ENCODE measurements at places on chromosomes 5 and 9. TPM values are rescaled to one million over a fixed set of nuclear protein-coding genes. Genes with fewer than 3 reads are reported as not detected.

Gene UBAC1
- total RNA-seq: 32.1 TPM

Gene WWC1
- not detected for total RNA-seq

Gene FOXD1
- total RNA-seq: 0.54 TPM

Gene ADAMTS13
- 0.34 TPM for total RNA-seq

DNA sequence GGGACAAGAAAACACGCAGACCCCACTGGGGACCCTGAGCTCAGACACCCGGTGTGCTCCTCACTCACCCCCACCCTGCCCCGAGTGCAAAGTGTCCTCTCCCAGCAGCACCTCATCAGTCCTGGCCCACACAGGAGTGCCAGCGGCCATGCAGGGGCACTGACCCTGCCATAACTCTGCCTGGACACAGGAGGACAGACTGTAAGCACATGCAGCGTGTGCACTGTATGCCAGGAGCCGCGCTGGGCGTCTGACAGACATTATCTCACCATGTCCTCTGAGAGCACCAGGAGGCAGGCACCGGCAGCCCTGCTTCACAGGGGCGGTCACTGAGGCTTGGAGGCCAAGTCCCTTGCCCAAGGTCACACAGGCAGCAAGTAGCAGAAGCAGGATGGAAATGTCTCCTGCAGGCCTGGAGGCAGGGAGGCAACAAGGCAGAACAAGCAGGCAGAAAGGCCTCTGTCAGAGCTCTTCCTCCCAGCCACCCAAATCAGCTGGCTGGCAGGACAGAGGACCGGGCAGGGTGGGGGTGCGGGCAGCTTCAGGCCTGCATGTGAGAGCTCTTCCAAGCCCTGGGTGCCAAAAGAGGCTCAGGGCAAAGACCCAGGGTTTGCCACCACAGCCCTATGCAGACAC lies 8.4 kb downstream of the EEIG1 start:
- DNase-seq: no peak
- no peak overlapping the region for H3K4me3 ChIP-seq
- H3K27me3 ChIP-seq: no peaks in the 10 kb centered on the region

GRCh38 chr5:93141969-93142368 lies 439.1 kb downstream of the NR2F1-AS1 start:
- H3K4me1 ChIP-seq: no peaks in the 10 kb centered on the region
- no peaks in the 10 kb centered on the region for H3K27me3 ChIP-seq
- no peak overlapping the region for H3K4me3 ChIP-seq
- no peak for DNase-seq
- no peak overlapping the region for H3K27ac ChIP-seq

Gene FBXW5
- total RNA-seq: 103 TPM

DNA sequence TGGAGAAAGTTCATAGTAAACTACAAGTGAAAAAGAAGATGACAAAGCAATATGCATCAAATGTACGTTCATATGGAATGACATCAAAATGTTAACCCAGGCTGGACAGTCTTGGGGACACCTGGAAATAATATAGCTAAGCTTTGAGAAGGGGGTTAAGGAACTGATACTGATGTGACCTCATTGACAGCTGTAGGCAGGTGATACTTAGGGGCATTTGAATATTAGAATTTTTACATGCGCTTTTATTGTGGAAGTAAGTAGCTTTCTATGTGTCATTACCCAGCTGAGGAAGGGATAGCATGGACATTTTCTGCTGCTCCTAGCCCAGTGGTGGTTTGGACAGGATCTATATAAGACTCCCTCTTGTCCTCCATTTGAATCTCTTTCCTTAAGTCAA lies 299.7 kb downstream of the CWC27 start:
- H3K27ac ChIP-seq: no peak overlapping the region
- H3K4me1 ChIP-seq: peaks cover 8% of the 10 kb centered on the region
- no peaks in the 10 kb centered on the region for H3K36me3 ChIP-seq
- H3K27me3 ChIP-seq: no peaks in the 10 kb centered on the region

Gene ADAMTS6
- total RNA-seq: 2.6 TPM

GRCh38 chr9:77783518-77783917 lies 135.4 kb upstream of the GNA14 start:
- no peaks in the 10 kb centered on the region for H3K36me3 ChIP-seq
- H3K27me3 ChIP-seq: no peaks in the 10 kb centered on the region
- H3K27ac ChIP-seq: no peak overlapping the region
- H3K4me3 ChIP-seq: no peak overlapping the region
- DNase-seq: no peak

DNA sequence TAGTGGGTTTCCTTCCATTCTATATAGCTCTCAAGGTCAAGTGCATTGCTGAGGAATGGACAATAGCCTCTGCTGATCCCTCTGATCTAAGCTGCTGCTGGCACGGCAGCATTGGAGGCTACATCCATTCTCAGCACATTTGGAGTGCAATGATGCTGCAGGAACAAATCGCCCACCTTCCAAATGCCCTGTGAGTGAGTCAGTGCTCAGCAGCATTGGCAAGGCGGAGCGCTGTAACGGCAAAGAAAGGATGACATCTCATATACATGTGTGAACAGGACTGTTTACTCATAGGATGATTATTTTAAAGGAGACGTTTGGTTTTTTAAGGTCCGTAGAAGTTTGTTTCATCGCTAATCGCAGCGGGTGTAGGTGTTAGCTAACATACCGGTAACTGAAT lies 408.7 kb downstream of the ARHGEF28 start:
- no peaks in the 10 kb centered on the region for H3K36me3 ChIP-seq
- H3K4me1 ChIP-seq: no peaks in the 10 kb centered on the region
- no peaks in the 10 kb centered on the region for H3K27me3 ChIP-seq

- DNase-seq: no peak
- peaks cover 17% of the 10 kb centered on the region for H3K4me1 ChIP-seq
- H3K27ac ChIP-seq: no peak overlapping the region
- no peak overlapping the region for H3K4me3 ChIP-seq
These were observed 8.6 kb downstream of the ADAM19 start for GRCh38 chr5:157566902-157567489.

- H3K4me3 ChIP-seq: no peak overlapping the region
- H3K27ac ChIP-seq: no peak overlapping the region
- H3K36me3 ChIP-seq: no peaks in the 10 kb centered on the region
- H3K27me3 ChIP-seq: no peaks in the 10 kb centered on the region
These were observed 108.4 kb downstream of the KCNIP1 start for GRCh38 chr5:170612256-170612678.

DNA sequence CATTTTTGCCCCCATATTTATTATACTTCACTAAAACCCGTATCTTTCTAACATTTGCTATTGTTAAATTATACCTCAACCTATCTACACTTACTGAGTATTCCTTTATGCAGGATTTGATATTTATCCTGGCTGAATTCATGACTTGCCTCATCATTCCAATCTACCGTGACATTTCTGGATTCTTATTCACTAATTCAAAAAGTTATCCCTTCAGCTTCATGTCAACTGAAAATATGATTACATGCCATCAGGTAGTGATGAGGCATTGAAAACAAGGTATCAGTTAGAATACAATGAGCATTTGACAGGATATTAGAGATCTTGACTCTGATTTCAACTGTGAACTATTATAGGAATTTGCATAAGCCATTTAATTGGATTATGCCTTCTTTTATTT lies 2171.9 kb upstream of the WWC1 start:
- H3K4me1 ChIP-seq: no peaks in the 10 kb centered on the region
- H3K27ac ChIP-seq: no peak overlapping the region
- no peaks in the 10 kb centered on the region for H3K27me3 ChIP-seq
- H3K36me3 ChIP-seq: no peaks in the 10 kb centered on the region
- DNase-seq: no peak

DNA sequence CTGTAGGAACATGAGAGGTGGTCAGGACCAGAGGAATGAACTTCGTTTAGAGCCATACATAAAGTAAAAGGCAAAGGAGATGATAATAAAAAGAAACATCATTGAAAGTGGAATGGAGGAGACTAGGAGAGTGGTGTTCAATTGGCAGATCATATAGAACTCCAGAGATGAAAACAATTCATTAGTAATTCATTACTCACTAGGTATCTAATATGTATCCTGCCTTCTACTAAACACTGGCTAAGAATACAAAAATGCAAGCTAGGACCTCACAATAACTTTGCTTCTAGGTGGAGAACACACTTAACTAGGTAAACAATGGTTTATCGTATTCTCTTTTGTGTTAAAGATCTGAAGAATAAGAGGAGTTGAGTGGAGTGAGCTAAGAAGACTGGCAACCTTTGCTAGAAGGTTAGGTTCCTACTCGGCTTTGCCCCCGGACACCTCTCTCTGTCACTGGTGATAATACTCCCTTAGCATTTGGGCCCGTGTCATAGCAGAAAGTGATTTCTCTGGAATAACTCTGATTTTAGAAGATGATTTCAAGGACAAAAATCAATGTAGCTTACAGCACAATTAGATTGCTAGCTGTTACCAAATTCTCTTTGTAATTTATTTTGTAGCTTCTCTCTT lies 88.6 kb upstream of the IFNE start:
- no peaks in the 10 kb centered on the region for H3K27me3 ChIP-seq
- H3K4me1 ChIP-seq: no peaks in the 10 kb centered on the region
- no peak for DNase-seq
- no peaks in the 10 kb centered on the region for H3K36me3 ChIP-seq
- H3K4me3 ChIP-seq: no peak overlapping the region
- no peak overlapping the region for H3K27ac ChIP-seq

Gene LOX
- not detected for total RNA-seq

DNA sequence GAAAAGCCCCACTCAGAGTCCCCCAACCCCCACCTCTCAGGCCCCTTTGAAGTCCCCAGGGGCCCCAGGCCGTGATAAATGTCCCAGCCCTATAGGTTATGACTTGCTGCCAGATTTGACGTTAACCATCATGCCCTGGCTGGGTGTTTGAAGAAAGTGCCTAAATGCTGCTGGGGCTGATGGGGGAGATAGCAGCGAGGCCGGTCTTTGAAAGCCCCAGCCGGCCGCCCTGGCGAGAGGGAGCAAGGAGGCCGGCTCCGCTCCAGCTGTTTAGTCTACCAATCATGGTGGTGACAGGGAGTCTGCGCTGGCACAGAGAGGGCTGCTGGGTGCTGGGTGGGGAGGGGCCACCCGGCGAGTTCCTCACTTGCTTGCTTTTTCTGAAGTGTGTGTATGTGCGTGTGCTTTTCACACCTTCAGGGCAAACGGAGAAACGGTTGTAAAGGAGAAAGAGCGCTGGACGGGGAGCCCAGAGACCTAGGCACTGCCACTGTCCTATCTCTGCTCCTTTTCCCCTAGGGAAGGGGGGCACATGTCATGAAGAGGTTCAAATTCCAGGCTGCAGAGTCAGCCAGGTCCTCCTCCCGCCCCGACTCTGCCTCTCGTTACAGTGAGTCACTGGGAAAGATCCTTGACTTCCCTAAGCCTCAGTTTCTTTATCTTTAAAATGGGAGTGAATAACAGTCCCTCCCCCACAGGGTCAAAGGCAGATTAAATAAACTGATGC lies 126.1 kb upstream of the HAND1 start:
- no peaks in the 10 kb centered on the region for H3K36me3 ChIP-seq
- no peak for DNase-seq
- no peaks in the 10 kb centered on the region for H3K27me3 ChIP-seq
- H3K4me1 ChIP-seq: no peaks in the 10 kb centered on the region
- H3K27ac ChIP-seq: no peak overlapping the region

Gene FOXD4
- total RNA-seq: 0.93 TPM

- H3K36me3 ChIP-seq: no peaks in the 10 kb centered on the region
- H3K27ac ChIP-seq: no peak overlapping the region
- DNase-seq: no peak
- H3K27me3 ChIP-seq: no peaks in the 10 kb centered on the region
- no peaks in the 10 kb centered on the region for H3K4me1 ChIP-seq
- no peak overlapping the region for H3K4me3 ChIP-seq
These were observed 305.4 kb upstream of the NUDT12 start for GRCh38 chr5:103867857-103868598.

GRCh38 chr9:133852431-133852830 lies 114.3 kb upstream of the SARDH start:
- no peaks in the 10 kb centered on the region for H3K4me1 ChIP-seq
- no peak overlapping the region for H3K27ac ChIP-seq
- H3K4me3 ChIP-seq: no peak overlapping the region
- no peak for DNase-seq
- H3K27me3 ChIP-seq: no peaks in the 10 kb centered on the region
- no peaks in the 10 kb centered on the region for H3K36me3 ChIP-seq

- no peak overlapping the region for H3K4me3 ChIP-seq
- DNase-seq: no peak
- no peak overlapping the region for H3K27ac ChIP-seq
- no peaks in the 10 kb centered on the region for H3K36me3 ChIP-seq
- peaks cover 6% of the 10 kb centered on the region for H3K4me1 ChIP-seq
- no peaks in the 10 kb centered on the region for H3K27me3 ChIP-seq
These were observed 10.8 kb downstream of the FIBCD1 start for GRCh38 chr9:130927995-130928900.

Gene DIRAS2
- not detected for total RNA-seq

- H3K4me3 ChIP-seq: peak overlapping the region; percentile 62
- peaks cover 11% of the 10 kb centered on the region for H3K36me3 ChIP-seq
- H3K27ac ChIP-seq: peak overlapping the region; percentile 94
- H3K27me3 ChIP-seq: no peaks in the 10 kb centered on the region
- peak; percentile 92 for DNase-seq
These were observed 52.3 kb downstream of the TLE4 start for GRCh38 chr9:79623799-79624721.

Gene ANXA6
- total RNA-seq: 387 TPM

DNA sequence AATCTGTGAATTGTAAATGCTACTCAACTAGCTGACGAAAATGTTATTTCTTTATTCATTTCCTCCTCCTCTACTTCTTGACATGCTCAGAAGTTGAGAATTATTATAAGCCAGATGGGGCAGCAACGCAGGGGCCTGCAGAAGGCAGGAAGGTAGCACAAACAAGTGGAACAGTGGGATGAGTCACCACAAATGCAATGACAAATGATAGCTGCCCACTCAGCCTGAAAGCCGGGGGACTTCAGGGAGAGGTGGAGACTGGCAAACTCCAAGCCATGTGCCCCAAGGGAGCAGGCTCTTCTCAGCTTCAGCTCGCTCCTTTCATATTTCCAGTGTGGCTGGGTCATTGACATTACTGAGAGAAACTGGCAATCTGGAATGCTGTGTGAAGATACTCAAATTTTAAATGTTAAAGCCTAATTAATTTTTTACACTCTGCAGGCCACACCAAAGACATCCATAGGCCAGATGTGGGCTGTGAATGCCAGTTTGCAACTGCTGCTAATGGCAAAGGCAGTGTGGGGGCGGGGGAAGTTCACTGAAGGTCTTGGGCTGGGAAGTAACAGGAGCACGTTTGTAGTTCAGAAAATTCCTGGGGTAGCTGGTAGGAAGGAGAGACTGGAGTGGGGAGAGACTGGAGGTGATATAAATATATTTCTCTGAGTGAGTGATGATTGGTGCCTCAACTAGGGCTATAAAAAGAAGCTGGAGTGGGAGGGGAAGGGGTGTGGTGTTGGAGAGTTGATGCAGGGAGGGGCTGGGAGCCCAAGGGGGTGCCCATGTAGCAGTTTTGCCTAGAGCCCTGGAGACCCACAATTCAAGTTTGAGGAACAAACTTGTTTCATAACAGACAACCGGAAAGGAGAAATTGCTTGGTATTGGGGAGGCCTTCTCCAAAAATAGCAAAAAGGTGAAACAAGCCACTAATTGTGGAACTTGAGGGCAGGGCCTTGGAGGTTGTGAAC lies 20.8 kb upstream of the ADRB2 start:
- H3K27me3 ChIP-seq: no peaks in the 10 kb centered on the region
- H3K4me3 ChIP-seq: peak overlapping the region; percentile 56
- peak; percentile 96 for DNase-seq

- DNase-seq: no peak
- H3K4me1 ChIP-seq: 0 out of 2 replicates have a peak, but pooled peaks cover 3% of the 10 kb centered on the region
- no peaks in the 10 kb centered on the region for H3K36me3 ChIP-seq
- no peak overlapping the region for H3K27ac ChIP-seq
These were observed 62.8 kb downstream of the C9orf50 start for GRCh38 chr9:129558063-129558550.

Gene BNC2
- total RNA-seq: not detected

- no peak overlapping the region for H3K27ac ChIP-seq
- no peak overlapping the region for H3K4me3 ChIP-seq
- no peak for DNase-seq
- no peaks in the 10 kb centered on the region for H3K36me3 ChIP-seq
These were observed 783.3 kb upstream of the SEMA6A start for GRCh38 chr5:117357886-117358285.
